ENCODE measurements at places on chromosomes 16 and 17. TPM values are rescaled to one million over a fixed set of nuclear protein-coding genes. Genes with fewer than 3 reads are reported as not detected.

MEIOC gene
- 0.10 TPM for total RNA-seq

WNT9B gene
- total RNA-seq, result not detected

IGFBP4 gene
- total RNA-seq, result 262 TPM

PRR35 gene
- not detected for total RNA-seq

PRSS27 gene
- total RNA-seq, result 1.1 TPM

SLX4 gene
- total RNA-seq, result 6.9 TPM

TEKT3 gene
- total RNA-seq, result not detected

ALDH3A1 gene
- total RNA-seq, result 0.65 TPM

CLEC18B gene
- 1.3 TPM for total RNA-seq

C16orf89 gene
- total RNA-seq, result under 0.01 TPM

CAVIN1 gene
- 1,287 TPM for total RNA-seq

NOTUM gene
- total RNA-seq, result under 0.01 TPM

DPEP3 gene
- not detected for total RNA-seq

LRRC75A gene
- 2.9 TPM for total RNA-seq

GUCY2D gene
- total RNA-seq, result not detected

MT4 gene
- not detected for total RNA-seq

RNF112 gene
- total RNA-seq, result not detected

RAC3 gene
- total RNA-seq, result 36.3 TPM

SPATA22 gene
- total RNA-seq, result not detected

KRT34 gene
- total RNA-seq, result not detected

PIRT gene
- not detected for total RNA-seq

NME2 gene
- total RNA-seq, result 466 TPM

ANKRD40CL gene
- not detected for total RNA-seq

C16orf90 gene
- not detected for total RNA-seq

ZNF263 gene
- 46.0 TPM for total RNA-seq

MARCHF10 gene
- total RNA-seq, result not detected

ZNF423 gene
- 8.6 TPM for total RNA-seq

CDR2L gene
- total RNA-seq, result 27.1 TPM

DHX40 gene
- total RNA-seq, result 51.0 TPM

TM4SF5 gene
- total RNA-seq, result not detected

KRT20 gene
- total RNA-seq, result not detected

KRTAP3-1 gene
- not detected for total RNA-seq

MSLN gene
- not detected for total RNA-seq

TBX6 gene
- total RNA-seq, result 0.33 TPM

CYB561 gene
- total RNA-seq, result 21.9 TPM

ASGR2 gene
- not detected for total RNA-seq

OR3A3 gene
- not detected for total RNA-seq

KRT33B gene
- total RNA-seq, result not detected

TNK1 gene
- total RNA-seq, result 0.38 TPM

NEUROD2 gene
- not detected for total RNA-seq

WDR45B gene
- 88.5 TPM for total RNA-seq

PRSS53 gene
- 1.3 TPM for total RNA-seq

SLC16A13 gene
- 2.0 TPM for total RNA-seq

NLRC3 gene
- total RNA-seq, result 1.9 TPM

RHBDL1 gene
- 0.38 TPM for total RNA-seq

SDR42E1 gene
- 2.6 TPM for total RNA-seq

INCA1 gene
- 0.33 TPM for total RNA-seq

CA5A gene
- not detected for total RNA-seq

TBC1D3E gene
- not detected for total RNA-seq

SMIM22 gene
- not detected for total RNA-seq

ALOX15B gene
- total RNA-seq, result not detected

PLA2G10 gene
- total RNA-seq, result not detected

SNX11 gene
- 14.7 TPM for total RNA-seq

All from vein endothelial cell (primary cell).